ENCODE measurements at places on chromosomes 16 and 17.

DNA sequence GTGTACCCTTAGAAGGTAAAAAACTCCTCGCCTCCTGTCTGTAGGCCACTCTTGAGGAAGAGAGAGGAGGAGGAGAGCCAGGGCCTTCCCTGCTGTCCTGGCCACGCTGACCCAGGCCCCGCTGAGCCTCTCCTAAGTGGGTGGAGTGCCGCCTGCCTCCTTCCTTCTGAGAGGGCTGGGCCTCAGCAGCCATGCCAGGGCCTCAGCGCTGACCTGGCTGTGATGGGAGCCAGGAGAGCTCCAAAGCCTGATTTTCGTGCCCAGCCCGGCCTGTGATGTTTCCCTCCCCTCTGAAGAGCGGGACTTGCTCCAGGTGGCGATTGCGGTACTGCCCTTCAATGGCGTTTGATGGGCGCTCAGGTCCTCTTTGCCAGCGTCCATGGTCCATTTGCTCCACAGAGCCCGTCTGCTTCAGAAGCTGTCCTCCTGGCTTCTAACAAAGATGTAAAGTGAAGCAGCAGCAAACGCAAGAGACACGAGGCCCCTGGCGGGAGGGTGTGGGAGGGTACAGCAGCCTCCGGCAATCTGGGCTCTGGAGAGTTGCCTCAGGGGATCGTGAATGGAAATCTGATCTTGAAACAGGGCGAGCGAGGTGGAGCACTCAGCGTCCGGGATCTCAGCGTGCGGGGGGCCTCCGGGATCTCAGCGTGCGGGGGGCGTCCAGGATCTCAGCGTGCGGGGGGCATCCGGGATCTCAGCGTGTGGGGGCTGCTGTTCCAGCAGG lies 93.5 kb downstream of the NPIPB11 start:
- DNase-seq: no peak

GRCh38 chr16:84611041-84611440 lies 6.8 kb downstream of the COTL1 start:
- no peak for DNase-seq

- DNase-seq: peak; percentile 93
Observed at GRCh38 chr16:79980650-79981521, 380.3 kb upstream of the MAF start.

- no peak for DNase-seq
Observed at GRCh38 chr17:44917456-44917855, 2.2 kb upstream of the GFAP start.

DNA sequence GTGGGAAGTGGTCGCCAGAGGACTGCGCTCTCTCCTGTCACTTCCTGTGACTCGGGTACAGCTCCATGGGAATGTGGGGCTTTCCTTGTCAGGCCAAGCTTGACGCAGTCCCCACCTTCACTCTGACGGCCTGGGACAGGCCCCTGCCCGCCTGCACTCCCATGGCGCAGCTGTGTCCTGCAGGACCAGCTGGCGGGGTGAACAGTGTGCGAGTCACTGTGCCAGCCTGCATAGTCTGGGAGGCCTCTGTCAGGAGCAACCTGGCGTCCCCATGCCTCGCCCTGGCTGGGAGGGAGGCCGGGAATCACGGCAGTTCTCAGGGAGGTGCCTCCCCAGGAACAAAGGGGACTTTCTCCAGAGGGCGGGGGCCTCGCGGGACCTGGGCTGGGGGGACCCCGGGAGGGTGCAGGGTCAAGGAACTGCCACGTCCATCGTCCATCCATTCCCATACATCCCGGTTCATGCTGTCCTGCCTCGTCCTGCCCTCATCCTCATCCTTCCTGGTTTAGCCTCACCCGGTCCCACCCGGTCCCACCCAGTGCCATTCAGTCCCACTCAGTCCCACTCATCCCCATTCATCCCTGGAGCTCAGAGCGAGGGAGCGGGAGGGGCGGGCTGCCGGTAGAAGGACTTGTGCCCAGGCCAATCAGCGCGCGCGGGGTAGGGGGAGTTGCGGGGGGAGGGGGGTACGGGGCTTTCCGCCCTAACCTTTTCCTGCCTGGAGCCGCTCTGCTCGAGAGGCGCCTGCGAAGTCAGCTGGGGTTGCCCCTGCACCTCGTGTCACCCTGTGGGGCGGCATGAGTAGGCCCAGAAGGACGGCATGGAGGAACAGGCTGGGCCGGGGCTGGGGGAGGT lies 13.4 kb downstream of the FLYWCH1 start:
- no peak for DNase-seq

DNA sequence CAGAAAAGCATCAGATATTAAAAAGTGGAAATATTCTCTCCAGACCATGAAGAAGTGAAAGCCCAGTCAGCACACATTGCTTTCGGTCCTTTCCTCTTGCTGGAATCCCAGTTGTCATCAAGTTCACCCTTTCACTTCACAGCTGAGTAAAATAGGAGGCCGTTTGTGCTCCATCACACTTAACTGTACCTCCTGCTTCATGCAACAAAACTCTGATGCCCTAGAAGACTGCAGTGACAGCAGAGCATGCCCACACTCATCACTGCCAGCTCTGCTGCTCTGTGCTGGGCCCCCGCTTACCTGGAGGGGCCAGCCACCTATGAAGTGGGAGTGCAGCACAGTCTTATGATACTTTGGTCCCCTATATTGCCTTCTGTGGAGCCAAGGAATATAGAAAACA lies 62.5 kb downstream of the N4BP1 start:
- no peak for DNase-seq

DNA sequence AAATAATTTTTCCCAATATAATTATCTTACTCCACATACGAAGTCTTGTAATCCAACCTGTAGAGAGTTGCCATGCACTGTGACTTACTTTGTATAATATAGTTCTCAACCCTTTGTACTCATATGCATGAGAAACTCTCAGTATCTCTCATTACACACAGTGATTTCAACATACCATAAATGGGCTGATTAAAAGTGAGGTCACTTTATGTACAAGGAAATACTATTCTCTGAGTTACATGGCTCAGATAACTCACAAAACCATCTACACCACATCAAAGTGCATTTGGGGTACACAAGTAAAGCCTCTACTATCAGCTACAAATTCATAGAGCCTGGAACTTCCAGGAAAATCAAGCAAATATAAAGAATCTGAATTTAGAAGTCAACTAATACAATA lies 27.9 kb downstream of the SLFN12 start:
- DNase-seq: no peak

GRCh38 chr16:81779536-81780320 lies 637 bp downstream of the PLCG2 start:
- no peak for DNase-seq

DNA sequence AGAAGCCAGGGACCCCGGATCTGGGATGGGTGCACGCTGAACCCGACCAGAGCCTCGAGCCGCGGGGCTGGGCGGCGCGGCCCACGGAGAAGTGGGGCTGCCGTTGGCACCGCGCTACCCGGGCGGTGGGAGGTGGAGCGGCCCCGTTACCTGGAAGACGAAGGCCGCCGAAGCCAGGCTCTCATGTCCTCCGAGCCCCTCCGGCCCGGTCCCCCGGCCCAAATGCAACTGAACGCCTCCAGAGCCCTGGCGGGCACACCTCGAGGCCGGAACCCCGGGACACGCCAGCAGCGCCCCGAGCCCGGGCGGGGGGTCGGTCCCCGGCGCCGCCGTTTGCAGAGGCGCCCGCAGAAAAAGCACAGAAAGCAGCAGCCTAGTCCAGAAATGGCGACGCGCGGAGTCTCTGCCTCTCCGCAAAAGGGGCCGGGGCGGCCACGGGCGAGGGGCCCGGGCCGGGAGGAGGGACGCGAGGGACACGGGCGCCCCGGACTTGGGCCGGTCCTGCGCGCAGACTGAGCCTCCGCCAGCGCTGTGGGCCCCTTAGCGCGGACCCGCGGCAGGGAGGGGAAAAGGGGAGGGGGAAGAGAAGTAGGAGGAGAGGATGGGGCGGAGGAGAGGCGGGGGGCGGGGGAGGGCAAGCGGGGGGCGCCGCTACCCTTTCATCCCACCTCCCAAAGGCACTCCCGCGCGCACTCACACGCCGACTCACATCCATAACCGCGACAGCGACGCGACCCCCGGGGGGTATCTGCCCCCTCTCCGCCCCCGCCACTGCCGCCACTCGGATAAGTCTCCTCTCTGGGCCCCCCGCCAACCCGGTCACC lies 1.4 kb downstream of the AXIN2 start:
- peak; percentile 32 for DNase-seq

- DNase-seq: no peak
Observed at GRCh38 chr17:58313815-58314705, 14.5 kb downstream of the TSPOAP1 start.

- no peak for DNase-seq
Observed at GRCh38 chr17:16314859-16315258, 38.4 kb downstream of the CENPV start.

DNA sequence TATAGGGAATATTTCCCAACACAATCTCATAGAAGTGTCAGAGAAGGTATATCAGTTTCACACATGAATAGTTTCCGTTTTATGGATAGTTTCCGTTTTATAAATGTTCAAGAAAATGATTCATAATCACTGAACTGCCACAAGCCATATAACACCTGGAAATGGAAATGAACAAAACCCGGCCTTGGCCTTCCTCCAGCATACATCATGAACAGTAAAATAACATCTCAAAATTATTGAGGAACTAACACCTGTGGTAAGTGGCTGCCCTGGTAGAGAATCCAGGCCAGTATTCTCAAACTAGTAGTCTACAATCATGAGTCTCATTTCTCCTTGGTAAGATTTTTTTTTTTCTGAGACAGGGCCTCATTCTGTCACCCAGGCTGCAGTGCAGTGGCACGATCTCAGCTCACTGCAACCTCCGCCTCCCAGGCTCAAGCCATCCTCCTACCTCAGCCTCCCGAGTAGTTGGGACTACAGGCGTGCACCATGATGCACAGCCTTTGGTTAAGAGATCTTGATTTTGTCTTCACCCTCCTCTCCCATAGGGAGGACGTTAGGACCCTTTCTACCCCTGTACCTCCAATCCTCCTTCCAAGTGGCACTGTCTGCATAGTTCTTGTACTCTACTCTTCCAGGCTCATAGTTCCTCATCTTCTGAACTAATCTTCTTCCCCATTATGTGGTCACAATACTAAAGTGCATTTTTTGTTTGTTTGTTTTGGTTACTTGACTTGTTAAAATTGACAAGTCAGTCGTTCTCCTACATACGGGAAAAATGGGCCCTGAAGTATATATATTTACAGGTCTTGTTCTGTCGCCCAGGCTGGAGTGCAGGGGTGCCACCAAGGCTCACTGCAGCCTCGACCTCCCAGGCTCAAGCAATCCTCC lies 15.0 kb upstream of the RGS9 start:
- no peak for DNase-seq

- no peak for DNase-seq
Observed at GRCh38 chr16:58021661-58022551, 3.6 kb upstream of the MMP15 start.

Measured in head of caudate nucleus (tissue), 42 donors.